Muscle of back (tissue), 13 donors: ENCODE measurements at places on chromosomes 5 and 9. TPM values are rescaled to one million over a fixed set of nuclear protein-coding genes. Genes with fewer than 3 reads are reported as not detected.

The SPATA31C1 gene
- 0.16 TPM for polyA plus RNA-seq

The CLTB gene
- polyA plus RNA-seq = 42.2 TPM

The HRH2 gene
- polyA plus RNA-seq = 1.3 TPM

The TAS2R1 gene
- not detected for polyA plus RNA-seq

The MARVELD2 gene
- polyA plus RNA-seq = 0.31 TPM

The TAF11L10 gene
- not detected for polyA plus RNA-seq

The GDA gene
- 0.27 TPM for polyA plus RNA-seq

The SNCAIP gene
- 9.1 TPM for polyA plus RNA-seq

The TXNDC8 gene
- not detected for polyA plus RNA-seq

The GABRA1 gene
- polyA plus RNA-seq = not detected

The LCN9 gene
- not detected for polyA plus RNA-seq

The QRFP gene
- polyA plus RNA-seq = 0.24 TPM

The CD274 gene
- polyA plus RNA-seq = 0.95 TPM

The FGD3 gene
- 3.8 TPM for polyA plus RNA-seq

The PCDHB11 gene
- polyA plus RNA-seq = 2.6 TPM

The PCDHGB3 gene
- 1.4 TPM for polyA plus RNA-seq

The RGS14 gene
- 14.4 TPM for polyA plus RNA-seq

The ZNF483 gene
- polyA plus RNA-seq = 1.0 TPM

The IFNE gene
- polyA plus RNA-seq = not detected
